Cortex of kidney (tissue), 1 donor: ENCODE measurements at places on chromosomes 11 and 22.

DNA sequence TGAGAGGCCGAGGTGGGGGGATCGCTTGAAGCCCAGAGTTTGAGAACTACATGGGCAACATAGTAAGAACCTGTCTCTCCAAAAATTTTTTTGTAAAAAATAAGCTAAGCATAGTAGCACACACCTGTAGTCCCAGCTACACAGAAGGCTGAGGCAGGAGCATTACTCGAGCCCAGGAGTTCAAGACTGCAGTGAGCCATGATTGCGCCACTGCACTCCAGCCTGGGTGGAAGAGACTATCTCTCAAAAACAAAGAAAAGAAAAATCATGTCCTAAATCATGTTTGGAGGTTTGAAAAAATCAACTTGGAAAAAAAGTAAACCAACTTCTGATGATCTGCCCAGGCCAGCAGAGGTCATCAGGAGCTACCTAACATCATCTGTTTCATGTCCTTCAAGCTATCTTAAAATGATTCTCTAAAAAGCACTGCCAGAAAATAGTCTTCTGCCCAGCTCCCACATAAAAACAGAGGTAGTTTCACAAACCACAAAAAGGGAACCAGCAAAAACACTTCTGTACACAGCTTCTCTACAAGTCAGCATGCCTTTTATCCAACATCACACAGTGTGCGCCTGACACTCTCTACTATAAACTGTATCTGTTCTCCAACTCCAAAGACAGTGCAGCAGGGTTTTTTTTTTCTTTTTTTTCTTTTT, 165.0 kb downstream of the SOX6 start:
- no peak for DNase-seq

- no peak for DNase-seq
Measured at GRCh38 chr22:26483439-26484359, at the start of the genes HPS4 and SRRD. TSS of gene HPS4 (minus strand) at chr22:26483783. CDS start at chr22:26481762, 2,021 bp downstream. TSS of gene SRRD (plus strand) at chr22:26483877. CDS start at chr22:26483891, 14 bp downstream.

DNA sequence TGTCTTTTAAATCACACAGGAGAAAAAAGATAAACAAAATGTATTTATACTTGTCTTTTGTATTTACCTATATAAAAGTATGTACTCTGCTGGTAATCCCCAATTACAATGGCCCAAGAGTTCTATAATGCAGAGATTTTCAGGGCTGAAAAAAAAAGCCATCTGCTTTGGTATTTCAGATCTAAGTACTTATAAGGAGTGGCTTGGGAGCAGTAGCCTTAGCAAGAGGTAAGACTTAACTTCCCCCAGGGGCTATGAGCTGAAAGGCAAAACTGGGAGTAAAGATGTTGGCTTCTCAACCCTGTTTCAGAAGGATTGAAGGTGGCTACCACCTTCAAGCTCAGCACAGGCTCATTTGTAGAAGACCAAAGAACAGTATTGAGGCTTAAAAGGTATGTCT, 35.3 kb upstream of the EP300 start:
- DNase-seq = no peak

DNA sequence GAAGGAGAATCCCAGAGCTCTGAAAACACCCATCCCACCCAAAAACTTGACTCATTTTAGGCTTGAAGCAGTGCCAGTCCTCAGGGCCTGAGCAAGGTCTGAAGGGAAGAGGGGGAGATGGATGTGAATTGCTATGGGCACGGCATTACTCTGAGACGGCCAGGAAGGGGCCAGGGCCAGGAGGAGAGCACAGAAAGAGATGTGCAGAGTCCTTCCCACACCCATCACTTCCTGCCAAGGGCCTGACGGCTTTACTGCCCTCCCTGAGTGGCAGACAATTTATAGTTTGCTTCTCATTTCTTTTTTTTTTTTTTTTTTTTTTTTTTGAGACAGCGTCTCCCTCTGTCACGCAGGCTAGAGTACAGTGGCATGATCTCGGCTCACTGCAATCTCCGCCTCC, 22.5 kb downstream of the TAB1 start:
- no peak for DNase-seq

DNA sequence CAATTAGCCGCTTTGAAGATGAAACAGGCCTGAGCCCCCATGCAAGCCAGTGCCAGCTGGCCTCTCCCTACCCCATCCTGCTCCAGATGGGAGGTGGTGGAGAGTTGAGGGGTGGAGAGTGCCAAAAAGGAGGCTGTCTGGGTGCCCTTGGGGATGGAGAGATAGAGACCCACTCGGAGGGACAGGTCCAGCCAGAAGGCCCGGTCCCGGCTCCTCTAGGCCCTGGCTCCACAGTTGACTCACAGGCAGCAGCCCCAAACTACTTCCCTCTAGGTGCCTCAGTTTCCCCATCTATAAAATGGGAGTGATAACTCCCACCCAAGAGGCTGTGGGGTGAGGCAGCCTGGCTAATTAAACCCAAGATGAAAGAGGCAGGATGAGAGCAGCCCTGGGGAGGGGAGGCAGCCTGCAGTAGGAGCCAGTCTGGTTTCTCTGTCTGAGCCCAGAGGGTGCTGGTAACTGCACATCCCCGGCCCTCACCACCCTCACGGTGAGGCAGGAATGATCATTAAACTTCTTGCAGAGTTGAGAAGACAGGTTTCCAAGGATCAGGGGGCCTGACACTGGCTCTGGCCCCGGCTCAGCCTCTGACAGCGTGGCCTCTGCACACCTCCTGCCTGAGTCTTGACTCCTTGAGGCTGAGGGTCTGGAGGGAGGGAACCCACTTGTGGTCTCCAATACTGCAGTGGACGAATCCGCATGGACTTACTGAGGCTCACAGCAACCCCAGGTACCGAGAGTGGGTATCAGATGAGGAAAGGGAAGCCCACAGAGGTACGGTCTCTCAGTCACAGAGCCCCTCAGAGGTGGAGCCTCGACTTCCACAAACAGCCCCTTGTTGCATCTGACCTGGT, 1.4 kb upstream of the AP5B1 start:
- DNase-seq = no peak
